ENCODE measurements at places on chromosomes 13 and 19.
A peak's percentile ranks its signal among the peaks of the same experiment; 100 is the strongest.

DNA sequence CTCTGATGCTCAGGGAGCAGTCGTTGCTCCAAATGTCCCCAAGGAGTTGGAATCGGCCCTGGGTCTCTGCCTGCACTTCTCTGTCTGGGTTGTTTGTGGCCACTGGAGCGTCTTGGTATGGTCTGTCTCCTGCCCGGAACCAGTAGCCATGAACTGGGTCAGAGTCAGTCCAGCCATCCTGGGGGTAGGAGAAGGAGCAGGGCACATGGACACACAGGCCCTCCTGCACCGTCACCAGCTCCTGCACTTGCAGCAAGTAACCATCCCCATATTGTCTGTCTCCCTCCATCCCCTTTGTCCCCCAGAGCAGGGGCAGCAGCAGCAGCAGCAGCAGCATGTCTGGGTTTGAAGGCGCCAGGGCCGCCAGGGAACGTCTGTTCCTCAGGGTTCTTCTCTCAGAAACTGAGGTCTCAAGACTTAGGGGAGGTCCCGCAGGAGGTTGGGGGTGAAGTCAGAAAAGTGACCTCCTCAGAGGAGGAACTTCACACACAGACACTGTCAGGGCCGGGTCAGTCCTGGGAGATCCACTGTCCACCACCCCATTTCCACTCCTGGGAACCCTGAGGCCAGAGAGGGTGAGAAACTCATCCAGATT is at the start of gene SIGLEC8:
SIGLEC8 (minus strand) TSS at position 404 of the 595 bp plus-strand sequence; CDS start at position 337, 67 bp downstream.
- DNase-seq: no peak

DNA sequence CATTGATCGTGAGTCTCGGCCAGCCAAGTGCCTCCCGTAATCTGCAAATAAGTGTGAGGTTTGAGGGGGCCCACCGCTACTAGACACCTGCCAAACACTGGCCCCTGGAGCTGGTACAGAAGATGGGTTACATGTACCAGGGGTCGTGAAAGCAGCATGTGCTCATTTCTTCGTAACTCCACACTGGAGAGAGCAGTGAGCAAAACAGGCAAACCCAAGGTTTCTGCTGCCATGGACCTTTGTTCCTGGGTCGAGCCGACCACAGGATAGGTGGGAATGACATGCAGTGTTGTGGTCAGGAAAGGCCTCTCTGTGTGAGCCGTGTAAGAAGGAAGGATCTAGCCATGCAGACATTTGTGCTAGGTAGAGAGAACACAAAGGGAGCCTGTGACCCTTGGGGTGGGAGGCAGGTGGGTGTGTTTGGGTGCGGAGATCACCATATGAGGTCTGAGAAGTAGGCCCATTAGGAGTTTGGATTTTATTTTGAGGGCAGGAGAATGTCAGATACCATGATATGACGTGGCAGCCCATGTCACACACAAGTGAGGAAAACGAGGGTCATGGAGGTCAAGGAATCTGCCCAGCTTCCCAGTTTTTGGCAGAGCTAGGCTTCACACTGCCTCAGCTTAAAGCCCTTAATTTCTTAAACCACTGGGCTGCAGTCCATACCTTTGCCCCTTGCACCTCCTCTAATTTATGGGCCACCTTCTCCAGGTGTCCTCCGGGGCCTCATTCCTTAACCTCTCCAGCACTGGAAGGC is 919 bp downstream of the GTF3A start:
- DNase-seq: no peak

DNA sequence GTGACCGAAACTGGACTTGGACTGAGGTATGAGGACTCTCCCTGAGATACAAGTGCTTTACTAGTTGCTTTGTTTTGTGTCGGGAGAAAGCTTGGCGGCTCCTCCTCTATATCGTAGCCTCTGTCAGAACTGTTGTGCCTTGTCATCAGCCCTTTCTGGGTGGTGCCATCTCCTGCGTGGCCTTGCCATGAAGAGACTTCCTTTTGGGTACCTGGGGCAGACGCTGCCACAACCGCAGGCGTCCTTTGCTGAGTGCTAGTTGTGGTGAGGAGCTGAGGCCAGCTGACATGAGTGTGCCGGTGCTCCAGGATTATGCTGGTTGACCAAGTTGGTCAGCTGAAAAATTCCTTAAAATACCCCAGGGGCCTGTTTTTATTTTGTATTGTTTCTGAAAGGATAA is 124.5 kb downstream of the AKAP11 start:
- DNase-seq: peak; percentile 56

DNA sequence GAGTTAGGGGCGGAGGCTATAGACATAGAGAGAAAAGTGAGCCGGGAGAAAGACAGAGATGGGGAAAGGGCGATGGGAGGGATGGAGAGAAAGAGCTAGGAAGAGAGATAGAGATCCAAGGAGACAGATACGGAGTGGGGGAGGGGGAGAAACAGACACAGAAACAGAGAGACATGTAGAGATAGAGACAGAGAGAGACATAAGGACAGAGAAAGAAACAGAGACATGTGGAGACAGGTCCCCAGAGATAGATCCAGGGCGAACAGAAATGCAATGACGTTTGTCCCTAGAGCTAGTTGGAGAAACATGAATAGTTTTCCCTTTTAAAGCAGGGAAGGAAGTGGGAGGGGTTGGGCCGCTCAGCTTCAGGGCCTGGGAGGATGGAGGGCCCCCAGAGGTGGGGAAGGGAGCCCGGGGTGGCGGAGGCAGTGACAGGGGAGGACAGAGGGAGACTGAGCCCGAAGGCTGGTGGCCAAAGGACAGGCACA is 4.6 kb downstream of the PPP1R14A start:
- no peak for DNase-seq

- DNase-seq: no peak
These were observed 624.4 kb upstream of the ARGLU1 start for GRCh38 chr13:107192289-107192688.

DNA sequence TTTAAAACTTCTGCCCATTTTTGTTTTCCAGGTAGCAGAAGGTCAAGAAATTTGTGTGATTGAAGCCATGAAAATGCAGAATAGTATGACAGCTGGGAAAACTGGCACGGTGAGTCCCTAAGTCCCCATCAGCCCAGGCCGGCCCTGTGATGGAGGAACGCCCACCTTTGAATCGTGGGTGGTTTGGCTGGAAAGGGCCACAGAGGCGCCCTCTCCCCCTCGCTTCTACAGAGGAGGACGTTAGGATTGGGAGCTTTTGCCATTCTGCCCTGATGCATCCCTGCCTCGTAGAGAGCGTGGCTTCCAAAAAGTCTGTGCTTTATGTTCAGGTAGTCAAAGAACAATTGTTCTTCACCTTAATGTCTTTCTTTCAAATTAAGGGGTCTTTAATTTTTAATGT is 60.9 kb downstream of the GGACT start:
- no peak for DNase-seq

- DNase-seq: no peak
These were observed 43.1 kb downstream of the PCCA start for GRCh38 chr13:100131863-100132574.

Data from CD4-positive, alpha-beta T cell treated with Interleukin-15 for 4 hours (primary cell).